ENCODE measurements at places on chromosomes 5 and 9.

GRCh38 chr9:98199388-98200033, 7.1 kb upstream of the CORO2A start:
- DNase-seq, result no peak

DNA sequence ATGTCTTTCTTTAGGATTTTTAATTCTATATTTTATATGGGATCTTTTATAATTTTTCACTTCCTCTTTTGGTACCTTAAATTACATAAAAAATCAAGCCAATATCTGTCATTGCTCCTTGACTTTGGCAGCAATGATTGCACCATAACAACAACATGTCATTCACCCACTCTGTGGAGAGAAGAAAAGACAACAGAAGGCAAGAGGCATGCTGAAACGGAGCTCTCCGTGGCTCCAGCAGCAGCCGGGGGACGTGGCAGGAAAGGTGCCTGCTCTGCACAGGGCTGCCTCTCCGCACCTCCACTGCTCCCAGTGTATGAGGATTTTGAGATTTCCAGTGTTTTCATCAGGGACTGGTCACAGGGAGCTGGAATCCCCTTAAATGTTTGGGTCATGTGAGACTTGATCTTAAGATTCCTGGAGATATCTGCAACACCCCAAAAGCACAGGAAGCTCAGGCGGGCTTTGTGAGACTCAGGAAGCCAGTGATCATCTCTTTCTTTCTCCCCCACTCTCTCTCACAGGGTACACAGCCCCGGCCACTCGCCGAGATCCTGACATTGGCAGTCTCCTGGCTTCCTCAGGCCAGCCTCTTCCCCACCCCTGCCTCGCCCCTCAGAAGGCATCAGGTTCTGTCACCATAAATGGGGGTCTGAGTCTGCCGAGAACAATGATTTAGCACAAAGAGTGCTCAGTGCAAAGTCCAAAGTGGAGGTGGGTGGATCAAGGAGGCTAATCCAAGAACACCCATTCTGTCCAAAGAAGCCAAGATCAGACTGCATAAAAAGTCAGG, 74.6 kb downstream of the ACTL7B start:
- DNase-seq, result no peak

- DNase-seq, result no peak
Measured at GRCh38 chr9:105114318-105114717, 130.1 kb upstream of the SLC44A1 start.

DNA sequence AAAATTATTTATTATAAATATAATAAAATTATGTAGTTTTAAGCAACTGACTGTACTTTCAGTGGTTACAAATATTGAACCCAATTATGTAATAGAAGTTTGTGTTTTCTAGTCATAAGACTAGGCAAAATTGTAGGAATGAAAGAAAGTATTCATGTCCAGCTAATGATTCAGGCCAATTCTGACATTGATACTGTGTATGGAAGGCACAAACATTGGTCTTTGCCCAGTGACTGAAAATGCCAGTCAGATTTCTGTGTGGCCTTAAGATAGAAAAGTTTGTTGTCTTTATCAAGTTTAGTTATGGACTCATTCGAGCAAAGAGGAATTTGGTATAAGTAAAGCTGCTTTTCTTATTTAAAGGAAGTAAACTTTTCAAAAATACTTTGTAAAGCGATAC, 60.3 kb downstream of the SLC12A2 start:
- no peak for DNase-seq
